ENCODE measurements at places on chromosomes 3 and 15.

DNA sequence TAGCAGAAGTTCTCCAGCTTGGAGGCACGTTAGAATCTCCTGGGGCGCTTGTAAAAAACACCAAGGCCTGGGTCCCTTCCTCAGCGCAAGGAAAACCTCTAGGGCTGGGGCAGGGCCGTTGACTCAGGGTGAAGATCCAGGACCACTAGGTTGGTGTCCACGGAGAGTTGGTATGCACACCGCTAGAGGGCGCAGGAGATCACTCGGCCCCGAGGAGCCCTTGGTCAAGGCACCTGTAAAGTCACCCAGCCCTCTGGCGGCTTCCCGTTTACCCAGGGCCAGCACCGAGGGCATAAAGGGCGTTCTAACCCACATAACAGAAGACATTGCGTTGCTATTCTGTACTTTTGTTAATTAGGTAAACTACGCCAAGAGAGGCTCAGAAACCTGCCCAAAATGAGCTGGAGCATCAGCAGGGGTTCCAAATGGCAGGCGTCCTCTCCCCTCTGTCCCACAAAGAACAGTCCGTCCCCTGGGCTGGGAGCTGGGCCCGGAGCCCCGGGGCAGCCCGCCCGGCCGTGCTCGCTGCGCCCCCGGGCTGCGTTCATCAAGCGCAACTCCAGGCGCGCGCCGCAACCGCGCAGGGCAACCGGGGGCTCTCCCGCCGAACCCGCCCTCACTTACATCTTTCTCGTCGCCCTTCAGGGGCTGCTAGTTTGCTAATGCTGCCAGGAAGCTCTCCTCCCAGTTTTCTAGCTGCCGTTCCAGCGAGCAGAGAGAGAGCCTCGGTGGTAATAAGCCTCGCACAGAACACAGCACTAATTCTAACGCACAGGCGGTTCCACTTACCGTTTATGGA, 332.1 kb downstream of the ARRDC4 start:
- DNase-seq: no peak

DNA sequence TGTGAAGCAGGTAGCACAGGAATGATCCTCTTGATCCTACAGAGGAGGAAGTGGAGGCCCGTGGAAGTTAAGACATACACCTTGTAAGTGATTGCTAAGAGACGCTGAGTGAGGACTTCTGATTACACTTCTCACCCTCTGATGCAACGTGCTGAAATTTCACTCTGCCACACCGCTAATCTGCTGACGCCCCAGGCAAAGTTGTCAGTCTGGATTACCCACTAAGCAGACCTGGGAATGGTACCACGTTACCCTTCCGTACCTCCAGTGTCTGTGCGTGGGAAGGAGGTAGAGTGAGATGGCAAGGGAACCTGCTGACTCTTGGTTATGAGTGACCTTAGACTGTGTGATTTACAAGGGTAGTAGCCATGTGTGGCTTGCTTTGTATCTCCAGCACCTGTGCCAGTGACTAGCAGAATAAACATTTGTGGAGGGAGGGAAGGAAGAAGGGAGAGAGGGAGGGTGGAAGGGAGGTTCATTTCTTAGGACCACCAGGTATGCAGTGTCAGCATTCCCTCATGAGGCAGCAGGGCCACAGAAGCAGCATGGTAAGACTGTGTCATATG, 115.0 kb downstream of the ALDH1A2 start:
- DNase-seq: peak; percentile 23

DNA sequence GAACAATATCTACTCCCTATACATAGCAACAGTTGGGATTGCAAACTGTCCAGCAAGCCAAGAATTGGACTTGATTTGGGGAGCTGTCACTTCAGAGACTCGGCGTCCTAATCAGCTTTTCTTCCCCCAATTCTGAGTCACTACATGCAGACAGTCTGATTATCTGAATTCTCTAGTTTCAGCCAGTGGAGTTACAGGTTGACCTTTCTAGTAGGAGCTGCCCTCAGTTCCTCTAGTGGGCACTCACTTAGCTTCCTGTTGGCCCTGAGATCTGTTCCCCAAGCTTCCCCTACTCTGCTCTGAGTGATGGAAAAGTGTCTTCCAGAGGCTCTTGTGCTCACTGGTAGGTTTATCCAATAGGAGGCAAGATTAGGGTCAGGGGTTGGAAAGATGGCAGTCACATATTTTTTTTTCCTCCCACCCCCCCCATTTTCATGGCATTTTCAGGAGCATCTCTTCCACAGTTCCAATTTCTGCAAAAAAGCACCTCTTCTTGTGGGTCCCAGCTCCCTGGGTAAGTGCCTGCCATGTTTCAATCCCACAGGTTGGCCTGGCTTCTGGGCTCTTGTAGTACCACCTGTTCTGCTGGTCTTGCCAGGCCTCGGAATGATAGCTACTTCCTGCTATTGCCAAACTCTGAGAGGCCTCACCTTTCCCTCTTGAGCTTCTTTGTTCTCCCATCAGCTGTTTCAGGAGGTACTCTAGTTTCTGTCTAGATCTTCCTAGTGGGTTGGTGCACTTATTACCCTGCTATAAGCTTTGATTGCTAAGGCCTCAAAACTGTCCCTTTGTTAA, 182.2 kb downstream of the RAP2B start:
- no peak for DNase-seq

- DNase-seq: no peak
These were observed 44.3 kb upstream of the XRN1 start for GRCh38 chr3:142492184-142492583.

DNA sequence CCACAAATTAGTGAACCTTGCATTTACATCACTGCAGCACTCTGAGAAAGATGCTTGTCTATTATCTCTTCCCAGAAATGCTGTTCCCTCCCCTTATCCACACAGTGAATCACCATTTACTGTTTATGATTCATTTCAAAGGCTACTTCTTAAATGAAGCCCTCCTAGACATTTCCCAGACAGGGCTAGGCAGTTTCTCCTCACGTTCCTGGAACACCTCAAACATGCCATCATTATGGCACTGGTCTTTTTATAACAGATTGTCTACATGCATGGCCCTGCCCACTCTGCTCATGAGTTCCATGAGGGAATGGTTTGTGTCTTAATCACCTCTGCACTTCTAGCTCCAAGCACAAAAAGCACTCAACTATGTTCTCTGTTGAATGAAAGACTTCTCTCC, 32.2 kb upstream of the TM2D3 start:
- no peak for DNase-seq

DNA sequence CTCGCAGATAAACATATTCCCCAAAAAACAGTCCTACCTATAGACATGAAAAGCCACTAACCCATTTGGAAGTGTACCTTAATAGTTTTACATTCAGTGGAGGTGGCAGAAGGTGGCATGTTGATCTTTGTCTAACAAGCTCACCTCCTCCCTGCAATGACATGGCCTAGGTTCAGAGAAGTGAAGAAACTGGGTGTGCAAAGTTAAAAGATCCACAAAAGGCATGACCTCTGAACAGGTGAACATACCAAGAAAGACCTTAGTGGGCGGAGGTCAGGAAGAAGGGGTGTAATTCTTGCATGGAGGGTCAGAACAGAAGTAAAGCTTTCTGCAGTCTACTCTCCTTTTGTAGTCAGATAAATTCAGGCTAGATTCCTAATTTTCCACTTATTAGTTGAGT, 822 bp downstream of the MRPL3 start:
- DNase-seq: no peak

DNA sequence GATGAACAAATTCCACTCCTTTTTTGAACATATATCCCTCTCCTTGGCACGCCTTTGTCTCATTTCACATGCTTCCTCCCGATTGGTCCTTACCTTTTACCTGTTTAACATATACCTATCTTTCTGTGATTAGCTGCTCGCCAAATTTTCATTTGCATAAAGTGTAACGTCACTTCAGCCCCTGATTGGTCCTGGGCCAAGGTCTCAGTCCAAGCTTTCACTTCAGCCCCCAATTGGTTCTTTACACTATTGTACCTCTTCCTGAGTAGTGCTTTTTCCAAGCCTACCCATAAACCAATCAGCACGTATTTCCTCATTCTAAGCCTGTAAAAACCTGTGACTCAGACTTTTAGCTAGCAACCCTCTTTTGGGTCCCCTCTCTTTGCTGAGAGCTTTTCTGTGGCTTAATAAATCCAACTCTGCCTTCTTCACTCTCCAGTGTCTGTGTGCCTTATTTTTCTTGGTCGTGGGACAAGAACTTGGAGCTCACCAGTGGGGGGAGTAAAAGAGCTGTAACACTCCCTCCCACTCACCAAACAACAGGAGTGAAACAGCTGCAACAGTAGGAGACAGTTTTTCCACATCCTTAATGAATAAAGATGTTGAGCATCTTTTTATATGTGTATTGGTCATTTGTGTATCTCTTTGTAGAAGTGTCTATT, 584 bp upstream of the XCR1 start:
- no peak for DNase-seq

DNA sequence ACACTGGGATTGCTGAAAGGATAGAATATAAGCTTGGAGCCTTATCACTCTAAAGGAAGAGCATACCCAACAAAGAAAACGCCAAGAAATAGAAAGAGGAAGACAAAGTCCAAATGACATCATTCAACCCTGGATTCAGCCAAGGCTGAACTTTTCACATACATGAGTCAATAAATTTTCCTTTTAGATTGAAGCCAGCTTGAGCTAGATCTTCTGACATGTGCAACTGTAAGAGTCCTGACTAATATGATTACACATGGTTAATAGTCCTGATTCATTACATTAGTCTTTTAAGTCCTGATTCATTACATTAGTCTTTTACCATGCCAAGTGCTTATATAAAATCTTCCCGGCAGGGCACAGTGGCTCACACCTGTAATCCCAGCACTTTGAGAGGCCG, 13.6 kb upstream of the DENND6A start:
- DNase-seq: no peak

GRCh38 chr3:67986706-67987105, 332.3 kb upstream of the SUCLG2 start:
- DNase-seq: no peak

GRCh38 chr15:64152507-64153387, 1.2 kb downstream of the SNX22 start:
- DNase-seq: peak; percentile 20

- DNase-seq: no peak
These were observed 65.8 kb upstream of the TRA2B start for GRCh38 chr3:186003610-186004009.

- DNase-seq: no peak
These were observed 12.8 kb downstream of the PLEKHO2 start for GRCh38 chr15:64854526-64854925.

DNA sequence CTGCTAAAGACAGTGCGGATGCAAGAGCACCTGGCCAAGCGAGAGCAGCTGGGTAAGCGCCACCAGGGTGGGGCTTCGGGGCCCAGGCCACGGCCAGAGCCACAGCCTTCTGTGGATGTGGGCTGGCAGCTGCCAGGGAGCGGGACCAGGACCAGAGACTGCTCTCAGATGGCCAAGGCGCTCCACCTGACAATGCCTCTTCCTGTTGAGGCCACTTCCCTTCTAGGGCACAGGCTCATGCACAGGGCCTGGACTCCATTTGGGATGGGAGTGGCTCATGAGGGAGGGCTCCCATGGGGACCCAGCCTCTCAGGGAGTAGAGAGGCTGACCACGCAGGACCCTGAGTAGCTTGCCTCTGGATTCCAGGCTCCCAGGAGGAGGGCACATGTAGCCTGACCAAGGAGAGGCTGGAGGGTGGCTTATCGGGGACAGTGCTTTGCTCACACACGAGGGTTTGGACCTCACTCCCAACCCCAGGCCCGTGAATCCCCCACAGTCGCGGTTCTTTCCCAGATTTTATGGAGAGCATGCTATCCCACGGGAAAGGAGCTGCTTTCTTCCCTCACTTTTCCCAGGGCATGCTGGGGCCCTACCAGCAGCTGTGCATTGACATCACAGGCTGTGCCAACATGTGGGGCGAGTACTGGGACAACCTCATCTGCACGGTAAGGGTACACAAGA, 25.1 kb downstream of the ACAA1 start:
- no peak for DNase-seq

DNA sequence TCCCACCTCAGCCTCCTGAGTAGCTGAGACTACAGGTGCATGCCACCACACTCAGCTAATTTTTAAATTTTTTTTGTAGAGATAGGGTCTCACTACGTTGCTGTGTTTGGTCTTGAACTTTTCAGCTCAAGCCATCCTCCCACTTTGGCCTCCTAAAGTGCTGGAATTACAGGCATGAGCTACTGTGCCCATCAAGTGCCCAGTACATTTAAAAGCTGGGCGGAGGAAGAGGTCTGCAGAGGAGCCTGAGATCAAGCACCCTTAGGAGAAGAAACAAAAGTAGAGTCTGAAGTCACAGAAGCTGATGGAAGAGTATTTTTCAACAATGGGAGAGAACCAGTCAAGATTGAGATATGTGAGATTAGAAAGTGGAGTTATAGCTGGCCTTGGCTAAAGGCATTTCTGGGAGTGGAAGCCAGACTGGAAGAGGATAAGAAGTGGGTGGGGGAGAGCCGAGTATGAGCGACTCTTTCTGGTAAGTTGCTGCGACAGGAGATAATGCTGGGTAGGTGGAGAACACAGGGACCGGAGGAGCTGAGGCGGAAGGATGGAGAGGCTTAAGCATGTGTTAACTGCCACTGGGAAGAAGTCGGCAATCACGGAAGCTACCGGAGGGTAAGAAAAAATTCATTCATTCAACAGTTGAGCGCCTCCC, 782 bp upstream of the IREB2 start:
- no peak for DNase-seq

DNA sequence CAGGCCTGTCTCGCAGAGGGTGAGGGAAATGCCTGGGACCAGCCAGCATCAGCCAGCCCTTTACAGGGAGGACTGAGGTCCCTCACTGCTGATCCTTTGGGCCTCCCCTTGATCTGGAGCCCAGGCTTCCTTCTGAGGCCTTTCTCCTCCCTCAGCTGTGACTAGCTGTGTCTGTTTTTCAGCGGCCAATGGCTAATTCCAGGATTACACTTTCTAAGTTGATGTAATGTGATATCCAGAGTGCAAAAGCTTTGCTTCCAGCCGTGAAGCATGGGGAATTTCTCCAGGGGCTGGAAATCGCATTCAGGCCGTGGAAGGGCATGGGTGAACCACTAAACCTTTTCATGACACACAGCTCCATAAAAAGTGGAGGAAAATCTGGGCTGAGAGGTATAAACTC, 157.6 kb downstream of the SHQ1 start:
- DNase-seq: no peak

DNA sequence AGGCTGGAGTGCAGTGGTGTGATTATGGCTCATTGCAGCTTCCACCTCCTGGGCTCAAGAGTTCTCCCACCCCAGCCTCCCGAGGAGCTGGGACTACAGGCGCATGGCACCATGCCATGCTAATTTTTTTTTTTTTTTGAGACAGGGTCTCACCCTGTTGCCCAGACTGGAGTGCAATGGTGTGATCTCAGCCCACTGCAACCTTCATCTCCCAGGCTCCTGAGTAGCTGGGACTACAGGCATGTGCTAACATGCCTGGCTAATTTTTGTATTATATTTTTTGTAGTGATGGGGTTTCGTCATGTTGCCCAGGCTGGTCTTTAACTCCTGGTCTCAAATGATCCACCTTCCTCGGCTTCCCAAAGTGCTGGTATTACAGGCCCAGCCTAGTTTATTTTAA, 4.0 kb downstream of the TEX9 start:
- DNase-seq: no peak

All from CD4-positive, alpha-beta memory T cell (primary cell).